Activated T-helper 17 cell treated with anti-CD3 and anti-CD28 coated beads, Interleukin-2, amount 50 U/mL, for 72 hours (primary cell): ENCODE measurements at places on chromosomes 3 and 15. TPM values are rescaled to one million over a fixed set of nuclear protein-coding genes. Genes with fewer than 3 reads are reported as not detected.

DNA sequence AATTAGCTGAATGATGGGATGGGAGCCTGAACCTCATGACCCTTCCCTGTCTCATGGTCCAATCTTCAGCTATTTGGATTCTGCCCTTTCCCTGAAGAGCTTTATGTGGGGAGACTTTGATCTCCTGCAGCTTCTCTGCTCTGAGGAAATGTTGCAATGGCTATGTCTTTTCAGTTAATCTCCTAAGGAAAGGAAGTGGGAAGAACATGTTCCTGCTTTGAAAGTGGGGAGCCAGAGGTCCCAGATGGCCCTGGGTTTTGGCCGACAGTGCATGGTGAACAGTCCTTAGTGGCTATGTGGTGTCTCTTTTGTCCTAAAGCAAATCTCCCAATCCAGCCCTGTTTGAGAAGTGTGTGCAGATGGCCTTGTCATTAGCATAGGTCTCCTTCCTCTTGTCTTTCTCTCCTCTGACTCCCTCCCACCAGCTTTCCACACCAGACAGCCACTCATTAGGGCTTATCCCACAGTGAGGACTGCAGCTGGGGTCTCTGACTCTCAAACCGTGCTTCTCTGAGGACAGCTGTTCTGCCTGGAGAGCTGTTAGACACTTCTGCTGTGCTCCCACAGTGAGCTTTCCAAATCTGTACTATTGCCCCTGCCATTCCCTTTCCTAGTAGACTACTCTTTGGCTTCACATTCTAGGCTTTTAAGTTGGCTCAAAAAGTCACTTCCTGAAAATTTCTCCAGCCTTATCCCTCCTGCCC, 365.8 kb upstream of the UMPS start:
- no peak for ATAC-seq

DNA sequence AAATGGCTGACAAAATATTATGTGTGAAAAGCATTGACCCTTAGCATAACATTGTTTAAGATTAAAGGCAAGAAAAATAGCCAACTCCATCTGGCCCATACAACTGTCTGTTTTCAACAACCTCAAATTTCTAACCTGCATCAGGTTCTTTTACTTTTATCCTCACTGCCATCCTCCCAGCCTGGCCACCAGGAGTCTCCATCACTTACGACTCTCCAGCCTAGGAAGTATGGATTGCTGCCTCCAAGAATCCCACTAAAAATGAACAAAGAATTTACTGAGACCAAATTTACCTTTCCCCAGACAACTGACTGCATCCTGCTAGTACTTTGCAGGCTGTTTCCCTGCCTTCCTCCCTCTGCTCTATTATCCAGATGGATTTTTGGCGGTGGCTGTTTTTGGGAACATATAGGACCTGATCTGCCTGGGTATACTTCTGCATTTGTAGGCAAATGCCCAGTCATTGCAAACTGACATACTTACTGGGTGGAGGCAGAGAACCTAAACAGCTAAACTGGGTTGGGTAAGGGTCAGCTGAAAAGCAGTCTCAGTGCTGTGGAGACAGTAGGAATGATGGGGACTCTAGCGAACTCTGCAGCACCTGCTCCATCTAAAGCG, 144.2 kb downstream of the GHSR start:
- ATAC-seq: no peak

- ATAC-seq: no peak
Observed at GRCh38 chr3:100912976-100913545, 80.2 kb downstream of the ABI3BP start.

DNA sequence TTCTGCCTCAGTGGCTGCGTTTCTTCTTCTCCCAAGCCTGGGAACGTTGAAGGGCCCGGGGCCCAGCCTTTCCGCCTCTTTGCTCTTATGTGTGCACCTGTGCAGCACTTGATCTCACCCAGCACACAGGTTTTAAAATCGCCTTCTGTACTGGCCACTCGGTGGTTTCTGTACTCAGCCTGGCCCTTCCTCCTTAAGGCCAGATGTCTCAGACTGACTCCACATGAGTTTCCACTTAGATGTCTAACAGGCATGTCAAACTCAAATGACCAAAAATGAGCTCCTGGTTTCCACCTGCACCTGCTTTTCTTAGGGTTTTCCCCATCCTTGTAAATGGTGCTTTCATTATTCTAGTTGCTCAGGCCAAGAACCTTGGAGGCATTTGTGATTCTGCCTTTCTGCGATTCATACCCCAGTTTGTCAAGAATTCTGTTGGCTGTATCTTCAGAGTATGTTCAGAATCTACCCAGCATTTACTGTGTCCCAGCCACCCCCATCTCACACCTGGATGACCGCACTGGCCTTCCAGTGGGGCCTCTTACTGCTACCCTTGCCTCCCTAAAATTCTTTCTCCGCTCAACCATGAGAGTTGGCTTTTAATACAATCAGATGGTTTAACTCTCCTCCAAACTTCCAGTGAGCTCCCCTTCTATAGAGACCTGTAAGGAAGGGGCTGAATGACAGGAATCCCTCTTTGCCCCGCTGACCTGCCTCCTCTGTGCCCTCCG, 2.2 kb upstream of the TRAK1 start:
- ATAC-seq: no peak

DNA sequence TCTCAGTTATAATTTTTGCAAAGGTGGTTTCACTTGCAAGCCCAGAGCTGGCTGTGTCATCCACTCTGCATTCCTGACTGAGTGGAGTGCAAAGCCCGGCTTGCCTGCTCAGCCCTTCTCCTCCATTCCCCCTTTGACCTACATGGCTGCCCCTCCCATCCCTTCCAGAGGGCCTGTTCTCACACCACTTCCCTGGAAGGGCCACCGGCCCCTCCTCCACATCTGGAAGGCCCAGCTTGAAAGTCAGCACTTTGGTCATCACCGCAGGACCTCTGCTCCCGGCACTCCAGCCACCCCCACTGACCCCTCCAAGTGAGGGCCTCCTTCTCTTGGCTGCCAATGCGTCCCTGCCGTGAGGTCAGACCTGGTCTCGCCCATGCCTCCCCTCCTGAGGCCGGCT, 74.1 kb upstream of the RNF7 start:
- ATAC-seq: no peak

- no peak for ATAC-seq
Observed at GRCh38 chr3:25690768-25691533, 26.2 kb upstream of the TOP2B start.

ITIH3 gene
- not detected for total RNA-seq

KNL1 gene
- 39.1 TPM for total RNA-seq
